ENCODE measurements at places on chromosomes 1 and 21. TPM values are rescaled to one million over a fixed set of nuclear protein-coding genes. Genes with fewer than 3 reads are reported as not detected.

The IL20 gene
- not detected for total RNA-seq

The S100A8 gene
- not detected for total RNA-seq

The CRNN gene
- total RNA-seq: not detected

The IQGAP3 gene
- total RNA-seq: 2.8 TPM

The USP16 gene
- 36.1 TPM for total RNA-seq

The C1QA gene
- total RNA-seq: not detected

The F5 gene
- total RNA-seq: under 0.01 TPM

The SPRR1B gene
- not detected for total RNA-seq

The ANXA9 gene
- total RNA-seq: not detected

The C8B gene
- total RNA-seq: not detected

The TACSTD2 gene
- 0.19 TPM for total RNA-seq

The SMIM11 gene
- total RNA-seq: 5.6 TPM

The VANGL2 gene
- total RNA-seq: 0.28 TPM

The GBP6 gene
- under 0.01 TPM for total RNA-seq

The C1orf74 gene
- total RNA-seq: 4.2 TPM

The PGLYRP4 gene
- total RNA-seq: not detected

The ATP6V1G3 gene
- total RNA-seq: not detected

The CFAP141 gene
- not detected for total RNA-seq

The RGS4 gene
- 919 TPM for total RNA-seq

The PROK1 gene
- total RNA-seq: not detected

The ADAM30 gene
- not detected for total RNA-seq

The B3GALT5 gene
- under 0.01 TPM for total RNA-seq

The C8A gene
- not detected for total RNA-seq

The ERG gene
- 0.56 TPM for total RNA-seq

The ETV3L gene
- total RNA-seq: not detected

The EDARADD gene
- total RNA-seq: 0.19 TPM

All from regular cardiac myocyte (primary cell).